ENCODE measurements at places on chromosomes 11 and 22. TPM values are rescaled to one million over a fixed set of nuclear protein-coding genes. Genes with fewer than 3 reads are reported as not detected.
A peak's percentile ranks its signal among the peaks of the same experiment; 100 is the strongest.

DNA sequence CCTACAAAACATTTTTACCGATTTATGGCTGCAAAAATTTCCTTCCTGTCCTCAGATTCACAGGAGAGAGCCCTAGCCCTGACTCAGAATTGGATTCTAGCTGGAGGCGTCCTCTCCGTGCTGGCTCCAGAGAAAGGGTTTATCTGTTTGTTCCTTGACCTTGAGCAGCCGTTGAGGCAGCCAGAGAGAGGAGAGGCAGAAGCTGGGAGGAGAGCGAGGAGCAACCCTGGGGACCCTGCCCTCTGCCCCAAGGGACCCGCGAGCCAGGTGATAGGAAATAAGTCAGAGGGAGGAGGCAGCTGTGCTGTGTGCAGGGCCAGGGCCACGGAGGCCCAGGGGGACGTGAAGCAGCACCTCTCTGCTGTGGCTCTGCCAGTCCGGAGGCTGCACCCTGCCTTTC is 75.6 kb downstream of the IGLL1 start:
- no peak for DNase-seq
- no peaks in the 10 kb centered on the region for H3K27me3 ChIP-seq
- H3K27ac ChIP-seq = no peak overlapping the region
- H3K36me3 ChIP-seq = no peaks in the 10 kb centered on the region
- no peak overlapping the region for H3K4me3 ChIP-seq

DNA sequence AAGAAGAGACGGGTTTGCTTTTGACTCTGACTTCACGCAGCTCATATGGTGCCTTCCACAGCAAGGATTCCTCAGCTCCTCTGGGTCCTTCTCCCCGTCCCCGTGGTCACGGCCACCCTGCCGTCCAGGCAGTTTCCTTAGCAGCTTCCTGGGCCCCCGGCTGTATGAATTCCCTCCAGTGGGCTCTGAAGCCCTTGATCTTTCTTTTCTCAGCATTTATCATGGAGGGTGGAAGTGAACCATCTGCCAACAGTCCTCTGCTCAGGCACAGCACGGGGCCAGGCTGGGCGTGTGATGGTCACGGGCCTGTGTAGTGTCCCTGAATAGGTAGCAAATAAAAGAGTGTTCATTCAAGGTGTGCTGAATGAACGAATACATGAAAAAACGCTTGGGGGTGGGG is 782.4 kb downstream of the BRD1 start:
- H3K4me1 ChIP-seq = no peaks in the 10 kb centered on the region
- H3K36me3 ChIP-seq = no peaks in the 10 kb centered on the region
- DNase-seq = no peak
- no peak overlapping the region for H3K27ac ChIP-seq
- no peak overlapping the region for H3K4me3 ChIP-seq
- no peaks in the 10 kb centered on the region for H3K27me3 ChIP-seq

Gene OR2AG2
- 0.18 TPM for total RNA-seq

- H3K27me3 ChIP-seq = no peaks in the 10 kb centered on the region
- H3K4me3 ChIP-seq = peak overlapping the region; percentile 89
- no peaks in the 10 kb centered on the region for H3K36me3 ChIP-seq
- H3K27ac ChIP-seq = peak overlapping the region; percentile 84
These were observed 734 bp upstream of the TMEM123 start for GRCh38 chr11:102453302-102453695.

DNA sequence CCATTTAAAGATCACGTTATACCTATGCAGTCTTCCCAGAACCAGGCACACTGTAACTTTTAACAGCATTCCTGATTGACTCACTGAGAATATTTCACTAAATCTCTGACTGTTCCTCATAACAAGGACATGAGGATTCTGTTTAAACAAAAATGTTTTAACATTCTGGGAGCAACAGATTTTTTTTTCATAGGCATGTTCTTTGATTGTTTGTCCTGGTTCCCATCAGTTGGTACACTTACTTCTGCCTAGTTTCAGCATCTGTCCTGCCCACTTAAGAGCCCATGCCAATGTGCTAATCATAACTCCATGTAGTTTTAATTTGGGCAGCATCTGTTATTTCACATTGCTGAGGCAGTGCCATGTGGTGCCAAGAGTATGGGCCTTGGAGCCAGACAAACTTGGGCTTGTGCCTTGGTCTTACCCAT is 138.5 kb upstream of the CTSC start:
- H3K36me3 ChIP-seq = no peaks in the 10 kb centered on the region
- DNase-seq = no peak
- no peaks in the 10 kb centered on the region for H3K4me1 ChIP-seq
- H3K4me3 ChIP-seq = no peak overlapping the region
- no peak overlapping the region for H3K27ac ChIP-seq

DNA sequence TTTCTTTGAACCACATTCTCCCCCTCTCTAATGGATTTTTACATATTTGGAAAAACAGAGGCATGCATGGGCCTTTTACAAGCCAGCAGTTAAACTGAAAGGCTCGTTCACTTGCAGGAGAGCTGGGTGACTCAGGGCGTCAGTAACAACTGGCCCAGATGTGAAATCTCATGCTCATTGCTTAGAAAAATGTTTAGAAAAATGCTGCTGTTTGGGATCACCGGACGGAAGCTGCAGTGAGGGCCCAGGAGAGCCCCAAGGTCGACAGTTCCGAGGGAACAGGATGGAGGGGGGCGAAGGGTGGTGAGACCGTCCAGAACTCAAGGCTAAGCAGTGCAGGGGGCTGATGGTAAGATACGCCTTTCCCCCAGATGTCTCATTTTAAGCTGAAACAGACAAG is 41.7 kb upstream of the SMTN start:
- no peaks in the 10 kb centered on the region for H3K4me1 ChIP-seq
- H3K36me3 ChIP-seq = no peaks in the 10 kb centered on the region
- no peaks in the 10 kb centered on the region for H3K27me3 ChIP-seq
- peak; percentile 48 for DNase-seq

Gene DEUP1
- not detected for total RNA-seq

GRCh38 chr11:8040261-8040920 is 40.6 kb upstream of the TUB start:
- H3K27ac ChIP-seq = no peak overlapping the region
- no peaks in the 10 kb centered on the region for H3K27me3 ChIP-seq
- no peak for DNase-seq

DNA sequence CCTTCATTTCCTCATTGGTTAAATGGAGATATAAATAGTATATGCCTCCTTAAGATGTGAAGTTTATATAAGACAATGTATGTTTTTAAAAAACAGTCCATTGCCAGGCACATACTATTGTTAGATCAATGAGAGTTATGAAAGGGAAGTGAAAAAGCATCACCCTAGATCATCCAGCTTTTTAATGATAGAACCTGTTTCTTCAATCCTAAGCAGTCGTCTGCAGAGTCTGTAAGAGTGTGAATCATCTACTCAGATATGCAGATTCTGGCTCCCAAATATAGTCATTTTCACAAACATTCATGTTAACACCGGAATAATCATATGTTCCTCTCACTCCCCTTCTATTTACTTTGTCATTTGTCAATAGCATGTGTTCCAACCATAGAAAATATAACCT is 65.3 kb upstream of the SLN start:
- H3K36me3 ChIP-seq = no peaks in the 10 kb centered on the region
- H3K4me3 ChIP-seq = no peak overlapping the region
- DNase-seq = no peak

Gene OR5P2
- total RNA-seq = not detected

DNA sequence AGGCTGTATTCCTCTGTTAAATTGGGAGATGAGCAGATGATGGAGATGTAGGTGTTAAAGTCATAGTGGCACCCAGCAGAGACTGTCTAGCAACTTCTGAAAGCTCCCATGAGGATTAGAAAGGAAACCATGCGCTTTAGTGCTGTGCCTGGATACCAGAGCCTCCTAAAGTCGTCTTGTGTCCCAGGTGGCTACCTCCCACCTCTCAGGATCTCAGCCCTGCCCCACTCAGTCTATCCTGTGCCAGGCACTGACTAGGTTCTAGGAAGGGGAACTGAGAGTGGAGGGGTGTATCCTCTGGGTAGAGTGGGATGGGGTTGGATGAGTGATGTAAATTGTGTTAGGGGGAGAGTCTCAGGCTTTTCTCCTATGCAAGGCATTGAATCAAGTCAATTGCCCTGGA is 60.2 kb downstream of the KIAA1671 start:
- no peaks in the 10 kb centered on the region for H3K27me3 ChIP-seq
- peaks cover 6% of the 10 kb centered on the region for H3K36me3 ChIP-seq
- H3K27ac ChIP-seq = no peak overlapping the region
- no peak for DNase-seq
- no peaks in the 10 kb centered on the region for H3K4me1 ChIP-seq

DNA sequence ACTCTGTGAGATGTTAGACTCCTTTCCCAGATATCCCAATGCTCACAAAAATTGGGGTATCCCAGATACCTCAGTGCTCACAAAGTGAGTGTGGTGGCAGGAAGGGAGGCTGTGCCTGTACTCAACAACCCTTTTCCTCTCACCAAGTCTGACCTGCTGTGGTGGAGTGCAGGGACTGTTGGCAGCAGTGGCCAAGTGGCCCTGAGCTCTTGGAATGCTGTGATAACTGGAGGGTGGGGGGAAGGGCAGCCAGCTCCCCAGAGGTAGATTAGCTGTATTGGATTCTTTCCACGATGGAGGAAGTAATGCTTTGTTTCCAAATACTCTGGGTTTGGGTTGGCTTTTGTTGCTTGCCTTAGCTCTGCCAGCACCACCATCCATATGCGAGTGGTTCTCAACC is 46.0 kb upstream of the OR9Q1 start:
- H3K36me3 ChIP-seq = no peaks in the 10 kb centered on the region
- H3K4me1 ChIP-seq = no peaks in the 10 kb centered on the region
- DNase-seq = no peak
- H3K27ac ChIP-seq = no peak overlapping the region

Gene FOLH1
- not detected for total RNA-seq

- no peaks in the 10 kb centered on the region for H3K36me3 ChIP-seq
- H3K4me3 ChIP-seq = no peak overlapping the region
- no peaks in the 10 kb centered on the region for H3K27me3 ChIP-seq
- H3K4me1 ChIP-seq = peaks cover 3% of the 10 kb centered on the region
These were observed 34.3 kb upstream of the CD44 start for GRCh38 chr11:35104655-35105054.

DNA sequence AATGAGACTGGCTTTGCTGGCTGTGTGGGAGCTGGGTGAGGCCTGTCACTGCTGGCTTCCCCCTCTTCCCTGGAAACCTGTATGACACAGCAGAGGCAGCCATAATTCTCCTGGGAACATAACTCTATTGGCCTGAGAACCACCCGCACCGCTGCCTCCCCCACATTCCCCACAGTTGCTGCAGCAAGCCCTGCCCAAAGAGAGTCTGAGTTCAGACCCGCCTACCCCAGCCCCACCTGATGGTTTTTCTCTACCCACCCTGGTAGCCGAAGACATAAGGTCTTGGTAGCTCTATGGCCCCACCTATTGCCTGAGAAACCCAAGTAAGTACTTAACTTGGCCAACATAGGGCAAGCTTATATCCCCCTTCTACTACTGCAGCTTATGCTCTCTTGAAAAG is 174.8 kb downstream of the C11orf91 start:
- no peak overlapping the region for H3K27ac ChIP-seq
- DNase-seq = no peak
- no peaks in the 10 kb centered on the region for H3K36me3 ChIP-seq
- H3K27me3 ChIP-seq = no peaks in the 10 kb centered on the region
- H3K4me3 ChIP-seq = no peak overlapping the region

GRCh38 chr22:39306456-39307361 is 12.7 kb downstream of the RPL3 start:
- no peak overlapping the region for H3K27ac ChIP-seq
- DNase-seq = no peak
- H3K36me3 ChIP-seq = no peaks in the 10 kb centered on the region

GRCh38 chr11:127000981-127001380 is 411 bp upstream of the KIRREL3 start:
- no peaks in the 10 kb centered on the region for H3K36me3 ChIP-seq
- DNase-seq = no peak
- no peak overlapping the region for H3K4me3 ChIP-seq
- H3K27ac ChIP-seq = no peak overlapping the region
- no peaks in the 10 kb centered on the region for H3K4me1 ChIP-seq
- H3K27me3 ChIP-seq = no peaks in the 10 kb centered on the region

Measured in Peyer's patch (tissue), 4 donors.